ENCODE measurements at places on chromosomes 1 and 21.

- no peak for DNase-seq
These were observed 36.5 kb downstream of the FOXJ3 start for GRCh38 chr1:42298520-42298919.

DNA sequence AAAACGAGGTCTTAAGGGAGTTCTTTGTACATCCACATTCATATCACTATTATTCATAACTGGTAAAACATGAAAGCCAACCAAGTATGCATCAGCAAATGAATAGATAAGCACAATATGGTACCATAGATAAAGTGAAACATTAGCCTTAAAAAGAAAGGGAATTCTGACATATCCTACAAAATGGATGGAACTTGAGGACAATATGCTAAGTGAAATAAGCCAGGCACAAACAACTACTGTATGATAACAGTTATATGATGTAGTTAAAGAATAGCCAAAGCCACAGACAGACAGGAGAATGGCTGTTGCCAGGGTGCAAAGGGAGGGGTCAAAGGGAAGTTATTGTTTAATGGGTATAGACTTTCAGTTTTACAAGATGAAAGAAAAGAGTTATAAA lies 148.9 kb downstream of the EIF4G3 start:
- DNase-seq: no peak

- DNase-seq: peak; percentile 92
These were observed 25.2 kb upstream of the TRIM45 start for GRCh38 chr1:117146575-117147340.

DNA sequence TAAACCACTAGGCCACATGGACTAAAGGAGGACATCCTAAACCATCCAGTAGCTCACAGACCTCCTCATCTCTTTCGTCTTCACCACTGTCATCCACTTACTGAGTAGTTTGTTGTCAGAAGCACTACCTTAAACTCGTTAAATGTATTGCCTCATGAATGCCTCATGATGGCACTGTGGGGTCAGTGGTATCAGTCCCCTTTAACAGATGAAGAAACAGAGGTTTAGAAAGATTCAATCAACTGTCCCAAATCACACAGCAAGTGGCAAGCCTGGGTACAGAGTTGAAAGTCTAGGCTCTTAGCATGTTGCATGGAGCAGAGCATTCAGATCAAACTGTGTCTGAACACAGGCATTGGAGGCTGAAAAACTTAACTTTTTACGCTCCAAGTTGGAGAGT lies 183.6 kb upstream of the KIAA0040 start:
- peak; percentile 12 for DNase-seq

GRCh38 chr1:27388337-27389005 lies 4.0 kb upstream of the GPR3 start:
- no peak for DNase-seq
